ENCODE measurements at places on chromosomes 11 and 22.

GRCh38 chr11:62324731-62325556, 12.3 kb upstream of the ASRGL1 start:
- DNase-seq: no peak

- DNase-seq: no peak
These were observed 6.4 kb upstream of the MFRP start for GRCh38 chr11:119352857-119353260.

GRCh38 chr11:67278135-67278938, 10.8 kb upstream of the ANKRD13D start:
- DNase-seq: no peak

DNA sequence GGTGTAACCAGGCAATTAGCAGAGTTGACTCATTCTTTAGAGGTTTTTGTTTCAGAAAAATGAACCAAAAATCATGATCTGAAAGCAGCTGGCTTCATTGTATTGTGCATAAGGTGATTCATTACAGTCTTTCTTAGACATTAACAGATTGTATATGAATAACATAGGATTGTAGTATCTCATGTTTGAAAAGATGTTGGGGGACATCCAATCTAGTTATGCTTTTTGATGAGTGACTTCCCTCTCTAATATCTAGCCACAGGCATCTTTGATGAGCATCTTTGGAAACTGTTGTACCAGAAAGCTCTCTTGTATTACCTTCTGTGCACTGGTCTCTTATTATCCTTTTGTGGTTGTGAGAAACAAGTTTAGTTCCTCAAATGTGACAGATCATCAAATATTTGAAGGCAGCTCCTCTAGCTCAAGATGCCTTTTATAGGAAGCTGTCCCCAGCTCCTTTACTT, 8.3 kb downstream of the GRK3 start:
- DNase-seq: no peak

DNA sequence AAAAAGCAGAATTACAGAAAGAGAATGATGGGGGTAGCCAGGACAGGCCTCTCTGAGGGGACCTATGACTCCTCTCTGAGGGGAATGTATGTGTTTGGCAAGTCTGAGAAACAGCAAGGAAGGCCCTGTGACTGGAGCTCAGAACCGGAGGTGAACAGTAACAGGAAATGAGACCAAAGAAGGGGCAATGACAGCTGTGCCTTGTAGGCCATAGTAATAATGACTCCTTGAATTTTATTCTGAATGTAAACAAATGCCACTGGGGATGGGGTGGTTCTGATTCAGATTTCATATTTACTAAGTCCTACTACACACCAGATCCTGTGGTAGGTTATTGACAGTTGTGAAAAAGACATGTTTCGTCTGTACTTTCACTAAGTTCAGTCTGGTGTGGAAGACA, 52.8 kb upstream of the APOA1 start:
- no peak for DNase-seq

Data from stimulated activated CD8-positive, alpha-beta memory T cell treated with anti-CD3 and anti-CD28 coated beads, Interleukin-4, amount 100 ng/mL, for 1 hour (primary cell).